ENCODE measurements at places on chromosomes 7 and 10.
A peak's percentile ranks its signal among the peaks of the same experiment; 100 is the strongest.

DNA sequence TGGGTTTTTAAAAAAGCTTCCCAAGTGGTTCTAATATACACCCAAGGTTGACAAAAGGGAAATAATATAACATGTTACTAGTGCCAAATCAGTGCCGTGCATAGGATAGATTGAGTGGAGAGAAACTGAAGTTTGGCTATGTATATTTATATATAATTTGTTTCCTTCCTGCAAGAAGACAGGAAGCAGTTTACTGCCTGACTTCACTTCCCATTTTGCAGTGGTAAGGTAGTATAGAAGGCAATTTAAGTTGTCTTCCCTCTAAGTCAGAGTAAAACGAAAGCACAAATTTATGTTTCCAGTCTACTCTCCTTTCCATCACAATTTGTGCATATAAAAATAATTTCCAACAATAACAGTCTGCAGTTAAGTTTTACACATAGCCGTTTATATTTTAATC is 3.4 kb upstream of the HYCC1 start:
- H3K27me3 ChIP-seq, result no peaks in the 10 kb centered on the region
- DNase-seq, result no peak

GRCh38 chr7:74356589-74357315 is 67.5 kb downstream of the CLIP2 start:
- no peaks in the 10 kb centered on the region for H3K27me3 ChIP-seq
- no peak for DNase-seq
- H3K36me3 ChIP-seq, result peaks cover 27% of the 10 kb centered on the region
- peak overlapping the region; percentile 64 for H3K27ac ChIP-seq
- H3K4me3 ChIP-seq, result no peak overlapping the region

GRCh38 chr10:112663234-112664125 is 216.5 kb downstream of the VTI1A start:
- H3K36me3 ChIP-seq, result peaks cover 13% of the 10 kb centered on the region
- no peak for DNase-seq
- peaks cover 4% of the 10 kb centered on the region for H3K27me3 ChIP-seq

DNA sequence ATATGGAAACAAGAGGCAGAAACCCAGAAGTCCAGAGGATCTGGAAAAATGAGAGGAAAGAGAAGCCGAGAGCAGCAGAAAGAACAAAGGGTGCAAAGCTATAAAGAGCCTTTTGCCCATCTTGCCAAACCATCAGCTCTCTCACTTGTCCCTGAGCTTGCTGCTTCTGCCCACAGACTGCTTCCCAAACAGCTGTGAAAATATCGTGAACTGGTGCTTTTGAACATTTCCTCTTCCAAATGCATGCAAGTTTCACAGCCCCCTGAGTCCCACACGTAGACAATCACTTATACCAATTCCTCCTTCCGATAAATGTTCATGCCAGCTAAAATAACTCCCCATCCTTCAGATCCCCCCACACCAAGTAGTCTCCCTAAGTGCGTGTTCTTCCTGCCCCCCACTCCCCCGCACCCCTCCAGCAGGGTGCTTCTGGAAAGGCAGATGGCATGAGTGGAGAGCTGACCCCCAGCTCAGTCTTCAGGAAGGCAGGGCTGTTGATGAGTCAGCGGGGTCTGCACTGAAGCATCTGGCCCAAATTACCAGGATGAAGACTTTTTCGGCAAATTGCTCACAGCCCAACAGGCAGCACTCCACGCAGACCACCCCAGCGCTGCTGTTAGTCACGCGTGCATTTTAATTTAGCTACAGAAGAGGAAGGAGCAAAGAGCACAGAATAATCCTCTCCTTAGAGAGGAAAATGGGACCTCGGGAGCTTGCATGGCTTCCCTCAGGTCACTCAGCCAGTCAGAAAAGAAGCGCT is 76.1 kb upstream of the KCNMA1 start:
- DNase-seq, result no peak
- H3K4me1 ChIP-seq, result no peaks in the 10 kb centered on the region
- no peak overlapping the region for H3K4me3 ChIP-seq
- H3K27me3 ChIP-seq, result peaks cover 48% of the 10 kb centered on the region
